Activated CD8-positive, alpha-beta memory T cell treated with anti-CD3 and anti-CD28 coated beads, Interleukin-2, amount 10 ng/mL, durations not matched to agents 7 days and 5 days (primary cell): ENCODE measurements at places on chromosomes 4 and X.

DNA sequence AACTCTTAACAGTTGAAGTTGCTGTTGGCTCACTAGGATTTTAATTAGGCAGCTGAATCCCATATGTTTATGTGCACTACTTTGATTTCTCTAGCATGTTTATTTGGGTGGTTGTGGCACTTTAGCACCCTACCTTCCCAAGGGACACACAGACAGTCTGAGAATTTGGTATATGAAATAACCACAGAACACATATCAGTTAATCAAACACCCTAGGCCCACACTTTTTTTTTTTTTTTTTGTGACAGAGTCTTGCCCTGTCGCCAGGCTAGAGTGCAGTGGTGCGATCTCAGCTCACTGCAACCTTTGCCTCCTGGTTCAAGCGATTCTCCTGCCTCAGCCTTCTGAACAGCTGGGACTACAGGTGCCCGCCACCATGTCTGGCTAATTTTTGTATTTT is 130.5 kb downstream of the DCK start:
- no peak for DNase-seq

DNA sequence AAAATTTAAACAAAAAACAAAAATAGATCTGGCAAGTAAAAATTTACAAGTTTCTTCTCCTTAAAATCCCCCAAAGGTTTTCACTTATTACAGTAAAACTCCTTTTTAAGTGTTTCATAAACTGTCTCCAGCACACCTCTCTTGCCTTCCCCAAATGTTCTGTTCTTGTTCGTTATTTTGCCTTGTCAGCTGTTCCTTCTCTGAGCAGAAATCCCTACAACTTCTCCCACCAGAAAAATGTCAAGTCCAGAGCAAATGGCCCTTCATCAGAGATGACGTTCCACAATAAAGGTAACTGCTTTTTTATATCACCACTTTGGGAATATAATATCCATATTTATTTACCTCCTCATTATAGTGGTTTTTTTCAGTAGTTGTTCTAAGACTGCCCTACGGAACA is 432.1 kb downstream of the ADAM29 start:
- no peak for DNase-seq

DNA sequence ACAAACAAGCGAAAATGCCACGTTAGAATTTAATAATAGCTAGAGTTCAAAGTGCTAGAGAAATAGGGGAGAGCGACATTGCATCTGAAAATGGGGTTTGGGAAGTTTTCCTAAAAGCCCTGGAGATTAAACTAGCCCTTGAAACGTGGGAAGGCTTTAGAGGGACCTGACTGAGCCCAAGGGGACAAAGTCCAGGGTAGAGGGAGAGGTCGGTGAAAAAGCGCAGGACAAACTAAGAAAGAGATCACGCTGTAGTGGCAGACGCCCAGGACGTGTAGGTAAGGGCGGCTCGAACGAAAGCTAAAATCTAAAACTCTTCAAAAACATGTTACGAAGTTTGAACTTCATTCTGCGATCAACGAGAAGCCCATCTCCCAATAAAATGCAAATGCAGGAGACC is 1.1 kb upstream of the ATP11C start:
- no peak for DNase-seq

DNA sequence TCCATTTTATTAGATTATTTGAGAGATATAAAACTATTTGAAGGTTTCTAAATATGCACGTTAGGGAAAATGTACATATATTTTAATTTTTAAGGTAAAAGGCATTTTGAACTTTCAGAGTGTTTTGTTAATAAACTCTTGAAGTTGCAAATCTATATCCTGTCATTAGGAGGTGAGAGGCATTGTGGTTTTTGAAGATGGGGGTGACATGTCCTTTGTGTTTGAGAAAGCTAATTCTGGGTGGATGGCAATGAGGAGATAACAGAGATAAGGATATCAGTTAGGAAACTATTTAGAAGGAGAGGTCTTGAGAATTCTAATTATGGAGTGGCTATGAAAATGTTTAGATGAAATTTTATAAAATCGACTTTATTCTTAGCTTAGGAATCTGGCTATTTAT is 6.1 kb downstream of the STIM2 start:
- DNase-seq: no peak

DNA sequence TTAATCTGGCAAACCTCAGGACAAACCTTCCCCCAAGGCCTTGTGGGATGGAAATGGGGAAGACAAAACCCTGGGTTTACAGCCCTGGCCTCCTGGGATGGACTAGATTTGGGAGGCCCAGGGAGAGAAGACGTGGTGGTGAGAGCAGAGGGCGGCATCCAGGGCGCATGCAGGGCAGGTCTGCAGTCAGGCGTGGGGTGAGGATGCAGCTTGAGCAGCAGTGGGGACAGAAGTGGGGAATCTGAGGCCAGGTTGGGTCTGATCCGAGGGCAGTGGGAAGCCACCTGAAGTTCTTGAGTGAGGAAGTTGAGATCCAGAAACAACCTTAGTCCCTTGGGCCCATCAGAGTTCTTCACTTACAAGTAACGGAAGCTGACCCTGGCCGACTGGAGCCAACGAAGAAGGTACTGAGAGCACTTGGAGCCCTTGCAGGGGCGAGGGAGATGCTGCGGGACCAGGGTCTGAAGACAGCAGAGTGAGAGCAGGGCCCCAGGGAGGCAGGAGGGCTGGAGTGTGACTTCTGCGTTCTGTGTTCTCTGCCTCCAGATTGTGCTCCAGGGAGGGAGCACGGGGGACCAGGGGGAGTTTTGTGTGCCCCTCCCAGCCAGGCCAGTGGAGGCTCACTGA is 42.0 kb upstream of the GPR78 start:
- no peak for DNase-seq

DNA sequence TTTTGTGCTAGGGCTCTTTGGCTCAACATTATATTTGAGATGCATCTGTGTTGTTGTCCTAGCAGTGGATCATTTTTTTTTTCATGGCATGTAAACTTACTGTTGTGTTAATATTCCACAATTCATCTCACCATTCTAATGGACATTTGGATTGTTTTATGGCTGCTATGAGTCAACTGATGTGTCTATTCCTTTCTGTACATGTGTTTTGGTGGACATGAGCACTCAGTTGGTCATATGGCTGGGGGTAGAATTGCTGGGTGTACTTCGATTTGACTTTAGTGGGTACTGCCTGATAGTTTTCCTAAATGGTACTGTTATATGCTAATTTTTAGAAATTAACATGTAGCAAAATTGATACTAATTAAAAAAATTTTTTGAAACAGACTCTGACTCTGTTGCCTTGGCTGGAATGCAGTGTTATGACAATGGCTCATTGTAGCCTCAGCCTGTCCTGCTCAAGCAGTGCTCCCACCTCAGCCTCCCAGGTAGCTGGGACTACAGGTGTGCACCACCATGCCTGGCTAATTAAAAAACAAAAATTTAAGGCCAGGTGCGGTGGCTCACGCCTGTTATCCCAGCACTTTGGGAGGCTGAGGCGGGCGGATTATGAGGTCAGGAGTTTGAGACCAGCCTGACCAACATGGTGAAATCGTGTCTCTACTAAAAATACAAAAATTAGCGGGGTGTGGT is 9.0 kb downstream of the FAM193A start:
- no peak for DNase-seq

- no peak for DNase-seq
Observed at GRCh38 chr4:66187175-66187720, 517.0 kb upstream of the EPHA5 start.

- DNase-seq: no peak
Observed at GRCh38 chr4:155430895-155431795, 54.4 kb upstream of the MAP9 start.

GRCh38 chr4:41429280-41429669 is 108.7 kb upstream of the LIMCH1 start:
- DNase-seq: no peak

GRCh38 chr4:20065952-20066351 is 185.8 kb upstream of the SLIT2 start:
- no peak for DNase-seq

DNA sequence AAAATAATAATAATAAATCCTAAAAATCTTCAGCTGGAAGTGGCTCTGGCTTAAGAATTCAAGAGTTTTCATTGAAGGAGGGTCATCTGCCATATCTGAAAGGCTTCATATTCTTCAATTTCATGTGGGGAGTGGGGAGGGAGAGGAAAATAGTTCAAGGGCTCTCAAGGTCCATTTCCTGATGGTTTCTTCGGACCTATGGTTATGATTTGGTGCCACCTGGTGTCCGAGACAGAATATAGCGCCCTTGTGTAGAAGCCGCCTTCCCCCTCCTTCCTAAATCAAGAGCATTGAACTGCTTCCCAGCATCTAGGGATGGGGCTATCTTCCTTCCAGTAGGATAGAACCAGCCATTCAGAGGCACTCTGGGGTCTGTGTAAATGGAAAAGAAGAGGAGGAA is 34.3 kb downstream of the NLGN3 start:
- peak; percentile 52 for DNase-seq

- DNase-seq: no peak
Observed at GRCh38 chrX:42237956-42238355, 314.6 kb upstream of the CASK start.

DNA sequence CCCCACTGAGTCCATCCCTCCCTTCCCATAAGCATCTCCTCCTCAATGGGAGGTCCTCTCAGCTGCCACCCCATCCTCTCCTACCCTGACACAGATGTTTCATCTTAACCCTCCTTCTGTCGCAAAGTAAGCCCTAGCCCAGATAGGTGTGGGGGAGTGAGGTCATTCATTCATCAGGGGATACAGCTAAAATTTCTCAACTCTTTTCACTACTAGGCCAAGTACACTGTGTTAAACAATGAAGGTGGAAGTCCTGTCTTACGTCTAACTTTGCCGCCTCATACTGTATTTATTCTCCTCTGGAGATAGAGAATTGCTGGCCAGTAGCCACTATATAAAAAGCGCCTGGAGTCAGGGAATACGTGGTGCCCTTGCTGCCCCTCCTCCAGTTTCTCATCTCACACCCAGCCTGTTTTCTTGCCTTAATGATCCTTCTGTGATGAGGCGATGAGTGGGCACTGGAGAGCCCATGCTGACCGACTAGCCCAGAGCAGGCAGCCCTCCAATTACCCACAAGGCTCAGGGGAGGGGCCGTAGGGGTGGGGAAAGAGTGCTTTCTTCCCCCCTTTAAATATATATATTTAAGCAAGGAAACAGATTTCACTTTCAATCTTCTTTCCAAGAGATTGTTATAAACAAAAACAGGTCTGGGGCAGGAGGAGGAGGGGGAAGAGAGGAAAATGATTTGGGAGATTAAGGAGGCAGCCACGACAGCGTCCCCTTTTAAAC is 149.5 kb downstream of the PJA1 start:
- DNase-seq: no peak

- DNase-seq: no peak
Observed at GRCh38 chr4:148396986-148397673, 45.1 kb downstream of the NR3C2 start.

- no peak for DNase-seq
Observed at GRCh38 chr4:103786014-103786413, 66.2 kb upstream of the TACR3 start.

DNA sequence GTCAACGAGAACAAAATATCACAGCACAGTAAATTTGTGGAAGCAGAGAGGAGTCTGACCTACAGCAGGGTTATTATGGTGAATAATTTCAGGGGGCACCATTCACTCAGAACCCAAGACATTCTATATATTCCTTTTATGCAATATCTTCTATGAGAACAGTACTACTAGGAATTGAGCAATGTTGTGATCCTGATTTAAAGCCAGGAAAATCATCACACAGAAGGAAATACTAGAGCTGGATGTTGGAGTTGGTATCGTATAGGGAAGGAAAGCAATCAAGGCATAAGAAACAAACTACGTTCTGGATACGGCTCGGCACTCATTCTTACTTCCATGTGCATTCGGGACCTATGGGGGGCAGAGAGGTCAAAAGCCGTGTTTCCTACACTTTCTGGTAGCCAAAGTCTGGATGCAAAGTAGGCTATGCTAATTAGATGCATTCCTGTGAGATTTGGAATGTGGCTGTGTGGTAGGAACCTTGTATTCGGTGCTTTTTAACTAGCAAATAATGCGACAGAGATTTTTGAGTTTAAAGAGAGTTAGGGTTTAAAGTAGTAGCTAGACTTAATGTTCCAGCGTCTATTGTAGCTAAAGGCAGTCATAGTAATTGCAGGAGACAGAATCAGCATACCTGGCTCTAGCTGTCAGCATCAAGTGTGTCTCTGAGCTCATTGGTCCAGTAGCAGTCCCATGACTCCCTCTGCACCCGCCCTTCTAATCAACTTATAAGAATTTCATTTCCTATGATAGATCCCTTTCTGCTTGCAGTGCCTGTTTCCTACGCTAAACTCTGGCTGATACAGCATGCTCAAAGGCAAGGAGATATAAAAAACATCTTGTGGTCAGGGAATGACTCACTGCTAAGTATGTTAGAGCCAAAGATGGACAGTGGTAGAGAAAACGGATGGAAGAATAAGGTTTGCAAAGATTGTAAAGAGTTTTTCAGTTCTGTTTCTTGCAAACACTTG is 43.3 kb upstream of the PDGFC start:
- no peak for DNase-seq
